ENCODE measurements at places on chromosomes 11 and 22. TPM values are rescaled to one million over a fixed set of nuclear protein-coding genes. Genes with fewer than 3 reads are reported as not detected.

The GGTLC2 gene
- not detected for total RNA-seq

The XKR3 gene
- total RNA-seq: not detected

The DDIAS gene
- 18.2 TPM for total RNA-seq

The FBLN1 gene
- total RNA-seq: 10.0 TPM

The SAA1 gene
- 0.69 TPM for total RNA-seq

The KRTAP5-10 gene
- not detected for total RNA-seq

The CASP12 gene
- not detected for total RNA-seq

The MYBPC3 gene
- not detected for total RNA-seq

The SHANK2 gene
- 0.06 TPM for total RNA-seq

The CDK2AP2 gene
- total RNA-seq: 37.7 TPM

The SCN4B gene
- total RNA-seq: 1.2 TPM

Data from Daoy (cell line).